Foreskin keratinocyte (primary cell): ENCODE measurements at places on chromosomes 11 and 22.
A peak's percentile ranks its signal among the peaks of the same experiment; 100 is the strongest.

GRCh38 chr11:83694191-83694910 is 408.2 kb upstream of the CCDC90B start:
- DNase-seq: peak; percentile 11

- no peak for DNase-seq
Measured at GRCh38 chr22:20799449-20799848, 25.5 kb downstream of the SERPIND1 start.

DNA sequence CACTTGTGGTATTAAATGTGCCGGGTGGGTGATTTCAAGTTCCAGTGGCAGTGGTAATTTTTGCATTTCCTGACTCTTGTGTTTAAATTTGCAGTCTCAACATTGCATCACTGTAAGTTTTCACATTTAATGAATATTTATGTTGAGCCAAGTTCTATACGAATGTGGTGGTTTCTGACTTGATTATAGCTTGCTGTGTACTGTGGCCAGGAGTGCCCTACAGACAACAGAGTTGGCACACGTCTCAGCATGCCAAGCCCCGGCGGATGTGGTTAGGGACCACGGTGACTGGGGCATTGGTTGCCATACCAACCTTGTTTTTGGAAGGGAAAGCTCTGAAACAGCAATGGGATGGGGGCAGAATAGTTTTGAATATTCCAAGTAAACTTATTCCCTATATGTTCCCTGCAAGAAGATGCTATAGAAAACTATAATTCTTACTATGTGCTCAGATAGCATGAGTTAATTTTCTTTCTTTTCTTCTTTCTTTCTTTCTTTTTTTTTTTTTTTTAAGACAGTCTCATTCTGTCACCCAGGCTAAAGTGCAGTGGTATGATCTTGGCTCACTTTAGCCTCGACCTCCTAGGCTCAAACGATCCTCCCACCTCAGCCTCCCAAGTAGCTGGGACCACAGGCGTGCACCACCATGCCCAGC is 16.0 kb downstream of the ZNRF3 start:
- DNase-seq: peak; percentile 68

DNA sequence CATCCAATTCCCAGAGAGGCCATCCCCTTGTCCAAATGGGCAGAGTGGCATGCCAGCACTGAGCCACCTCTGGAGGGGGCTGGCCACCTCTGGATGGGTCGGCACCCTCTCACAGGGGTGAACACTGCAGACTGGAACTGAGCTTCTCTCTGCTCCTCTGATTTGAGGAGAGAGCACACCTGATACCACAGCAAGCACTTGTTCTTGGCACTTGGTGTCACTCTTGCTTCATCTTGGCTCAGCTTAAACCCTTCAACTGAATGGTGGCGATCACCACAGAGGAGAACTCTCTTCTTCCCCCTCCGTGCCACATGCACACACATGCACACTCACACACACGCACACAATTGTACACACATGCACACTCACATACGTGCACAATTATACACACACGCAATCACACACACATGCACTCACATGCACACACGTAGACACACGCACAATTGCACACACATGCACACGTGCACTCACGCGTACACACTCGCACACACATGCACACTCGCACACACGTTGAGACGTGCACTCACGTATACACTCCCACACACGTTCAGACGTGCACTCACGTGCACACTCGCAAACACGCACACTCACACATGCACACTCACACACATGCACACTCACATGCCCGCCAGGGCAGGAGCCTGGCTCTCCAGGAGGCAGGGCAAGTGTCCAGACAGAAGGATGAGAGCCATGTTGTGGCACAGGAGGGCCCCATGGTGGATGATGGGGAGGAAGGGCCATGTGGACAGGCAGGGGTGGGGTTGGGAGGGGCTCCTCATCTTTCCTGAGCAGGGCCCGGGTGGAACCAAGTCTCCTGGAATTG is 23.4 kb downstream of the OVOL1 start:
- DNase-seq: no peak

GRCh38 chr22:23691748-23692423 is 1.1 kb downstream of the RGL4 start:
- no peak for DNase-seq

- DNase-seq: peak; percentile 74
Measured at GRCh38 chr11:35144136-35144741, 5.3 kb downstream of the CD44 start.

GRCh38 chr11:58640386-58641023 is 18.0 kb downstream of the CNTF start:
- DNase-seq: no peak

GRCh38 chr22:44534335-44534734 is 36.3 kb upstream of the RTL6 start:
- no peak for DNase-seq

DNA sequence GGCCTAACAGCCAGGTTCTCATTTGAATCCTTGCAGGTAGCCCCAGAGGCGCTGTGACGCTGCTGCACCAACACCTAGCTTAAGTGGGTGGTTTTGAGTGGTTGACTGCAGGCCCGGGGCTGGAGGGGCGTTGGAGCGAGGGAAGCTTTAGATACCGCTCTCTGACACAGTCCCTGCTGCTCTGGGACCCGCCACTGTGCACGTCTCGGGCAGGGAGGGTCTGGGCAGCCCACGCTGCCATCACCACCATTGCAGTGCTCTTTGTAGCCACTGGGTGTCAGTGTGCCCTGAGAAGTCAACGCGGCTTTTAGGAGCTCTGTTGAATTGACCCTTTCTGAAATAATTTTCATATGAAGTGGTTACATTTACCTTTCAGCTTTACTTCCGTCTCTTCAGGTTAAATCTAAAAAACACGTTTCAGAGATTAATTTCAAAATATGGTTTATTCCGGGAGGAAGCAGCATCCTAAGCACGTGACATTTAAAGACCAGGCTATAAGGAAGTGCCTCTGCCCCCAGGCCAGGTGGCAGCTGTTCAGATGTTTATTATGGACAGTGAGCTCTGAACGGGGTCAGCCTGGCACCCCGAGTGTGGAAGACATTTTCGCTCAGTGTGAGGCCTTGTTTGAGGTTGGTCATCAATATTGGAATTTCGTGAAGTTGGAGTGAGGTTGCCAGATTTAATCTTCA is 30.9 kb upstream of the PARVB start:
- no peak for DNase-seq

DNA sequence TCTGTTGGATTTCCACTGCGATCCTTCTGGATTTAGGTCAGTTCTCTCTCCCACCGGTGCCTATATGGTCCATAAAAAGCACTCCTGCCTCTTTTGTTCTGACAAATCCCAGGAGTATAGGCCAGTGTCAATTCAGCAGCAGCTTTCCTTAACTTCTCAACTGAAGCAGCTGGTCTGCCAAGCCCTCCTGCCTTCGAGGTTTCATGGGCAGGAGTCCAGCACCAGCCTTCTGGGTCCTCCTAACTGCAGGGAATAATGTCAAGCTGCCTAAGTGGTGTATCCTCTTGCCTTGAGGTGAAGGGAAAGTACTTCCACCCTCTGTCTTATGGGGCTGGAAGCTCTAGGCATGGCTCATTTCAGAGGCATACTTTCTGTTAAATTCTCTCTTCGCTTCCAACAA is 149.4 kb upstream of the NCAM1 start:
- DNase-seq: no peak

DNA sequence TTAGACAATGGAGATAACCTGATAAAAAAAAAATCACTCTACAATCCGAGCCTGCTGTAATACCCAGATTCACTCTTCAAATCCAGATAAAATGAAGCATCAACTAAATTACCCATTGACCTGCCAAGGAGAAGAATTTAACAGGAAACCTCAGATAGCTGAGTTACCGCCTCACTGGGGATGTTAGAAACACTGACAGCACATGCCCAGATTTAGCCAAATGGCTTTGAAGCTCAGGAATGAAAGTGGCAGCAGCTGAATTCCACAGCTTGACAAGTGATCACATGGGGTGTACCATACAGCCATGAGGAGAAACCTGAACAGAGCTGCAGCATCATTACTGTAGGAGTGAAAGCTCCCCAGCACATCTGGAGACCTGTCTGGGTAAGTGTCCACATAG is 807.6 kb downstream of the DLG2 start:
- no peak for DNase-seq

GRCh38 chr11:65437436-65438227 is 15.0 kb downstream of the NEAT1 start:
- DNase-seq: no peak

DNA sequence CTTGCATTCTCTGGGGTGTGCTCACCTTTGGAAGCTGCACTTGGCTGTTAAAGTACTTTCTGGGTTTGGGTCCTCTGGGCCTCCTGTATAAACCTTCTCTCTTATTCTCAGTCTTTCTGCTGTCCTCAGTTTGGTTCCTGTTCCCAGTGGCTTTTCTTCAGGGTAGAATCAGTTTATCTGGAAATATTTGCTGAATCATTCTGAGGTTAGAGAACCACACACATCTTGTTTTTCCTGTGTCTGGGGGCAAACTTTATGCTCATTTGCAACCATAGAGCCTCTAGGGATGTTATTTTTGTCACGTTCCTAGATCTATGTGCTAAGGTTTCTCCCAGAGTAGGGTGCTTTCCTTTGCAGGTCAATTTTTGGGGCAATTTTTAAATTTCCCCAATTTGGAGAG is 224.3 kb upstream of the C11orf87 start:
- no peak for DNase-seq

DNA sequence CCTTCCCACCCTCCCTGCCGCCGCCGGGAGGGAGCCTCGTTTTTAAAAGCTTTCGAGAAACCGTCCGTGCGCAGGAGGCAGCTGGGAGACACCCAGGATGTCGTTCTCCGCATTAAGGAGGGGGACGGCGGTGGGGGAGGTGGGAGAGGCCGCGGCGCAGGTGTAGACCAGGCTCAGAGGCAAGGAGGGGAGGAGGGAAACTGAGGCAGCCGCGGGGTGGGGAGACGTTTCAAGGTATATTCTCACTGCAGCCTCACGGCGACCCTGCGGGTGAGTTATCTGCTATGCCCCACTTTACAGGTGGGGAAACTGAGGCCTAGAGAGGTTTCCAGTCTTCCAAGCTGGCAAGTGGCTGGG is 42.7 kb downstream of the CYTH4 start:
- DNase-seq: no peak

DNA sequence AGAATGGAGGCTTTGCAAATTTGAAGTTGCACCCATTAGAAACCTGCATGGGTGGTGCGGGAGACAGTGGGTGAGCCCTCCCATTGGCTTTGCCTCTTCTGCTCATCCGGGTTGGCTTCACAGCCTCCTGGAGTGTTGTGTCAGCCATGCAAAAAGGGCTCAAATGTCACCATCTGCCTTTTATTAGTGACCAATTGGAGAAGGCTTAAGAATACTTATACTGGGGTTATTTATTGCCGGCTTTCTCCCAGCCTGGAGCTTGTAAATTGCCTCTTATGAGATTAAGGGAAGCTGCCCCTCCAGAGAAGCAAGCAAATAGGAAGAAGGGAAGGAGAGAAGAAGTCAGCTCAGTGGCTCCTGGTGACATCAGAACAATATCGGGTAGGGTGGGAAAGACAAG is 182.6 kb downstream of the ST3GAL4 start:
- no peak for DNase-seq

DNA sequence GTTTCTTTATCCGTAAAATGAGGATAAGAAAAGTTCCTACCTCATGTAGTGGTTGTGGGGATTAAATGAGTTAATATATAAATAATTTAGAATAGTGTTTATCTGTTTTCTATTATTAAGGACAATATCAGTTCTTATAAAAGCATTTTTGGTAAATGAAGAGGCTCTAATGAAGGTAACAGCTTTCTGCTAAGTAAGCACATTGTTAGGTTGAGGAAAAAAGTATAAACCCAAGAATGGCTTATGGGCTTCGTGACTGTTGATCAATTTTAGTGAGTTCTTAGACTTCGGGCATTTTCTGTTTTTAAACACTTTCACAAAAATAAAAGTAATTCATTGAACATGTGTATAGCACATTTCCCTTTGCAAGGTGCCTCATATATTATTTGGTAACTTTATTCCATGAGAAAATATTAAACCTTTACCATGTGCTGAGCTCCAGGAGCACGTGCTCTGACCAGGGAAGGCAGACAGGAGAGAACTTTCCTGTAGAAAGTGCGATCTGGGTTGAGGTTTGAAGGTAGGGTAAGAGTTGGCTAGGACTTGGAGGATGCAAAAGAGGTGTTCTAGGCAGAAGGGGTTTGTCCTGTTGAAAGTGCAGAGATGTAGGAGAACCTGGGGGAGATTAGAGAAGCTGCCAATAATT is 11.3 kb upstream of the OR9Q2 start:
- no peak for DNase-seq
